G401 (cell line): ENCODE measurements at places on chromosomes 2 and 18. TPM values are rescaled to one million over a fixed set of nuclear protein-coding genes. Genes with fewer than 3 reads are reported as not detected.

- no peak for DNase-seq
Measured at GRCh38 chr2:20565623-20566236, 85.2 kb downstream of the HS1BP3 start.

DNA sequence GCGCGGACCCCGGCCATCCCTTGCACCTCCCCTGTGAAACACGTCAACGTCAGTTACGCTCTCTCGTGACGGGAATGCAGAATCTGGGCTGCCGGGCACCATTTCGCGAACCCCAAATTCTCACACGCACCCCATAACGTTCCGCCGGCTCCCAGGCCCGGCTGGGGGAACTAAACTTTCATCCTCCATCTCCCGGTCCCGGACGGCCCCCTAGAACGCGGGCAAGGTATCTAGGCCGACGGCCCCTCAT is 544 bp downstream of the DNAJC27 start:
- DNase-seq = no peak

DNA sequence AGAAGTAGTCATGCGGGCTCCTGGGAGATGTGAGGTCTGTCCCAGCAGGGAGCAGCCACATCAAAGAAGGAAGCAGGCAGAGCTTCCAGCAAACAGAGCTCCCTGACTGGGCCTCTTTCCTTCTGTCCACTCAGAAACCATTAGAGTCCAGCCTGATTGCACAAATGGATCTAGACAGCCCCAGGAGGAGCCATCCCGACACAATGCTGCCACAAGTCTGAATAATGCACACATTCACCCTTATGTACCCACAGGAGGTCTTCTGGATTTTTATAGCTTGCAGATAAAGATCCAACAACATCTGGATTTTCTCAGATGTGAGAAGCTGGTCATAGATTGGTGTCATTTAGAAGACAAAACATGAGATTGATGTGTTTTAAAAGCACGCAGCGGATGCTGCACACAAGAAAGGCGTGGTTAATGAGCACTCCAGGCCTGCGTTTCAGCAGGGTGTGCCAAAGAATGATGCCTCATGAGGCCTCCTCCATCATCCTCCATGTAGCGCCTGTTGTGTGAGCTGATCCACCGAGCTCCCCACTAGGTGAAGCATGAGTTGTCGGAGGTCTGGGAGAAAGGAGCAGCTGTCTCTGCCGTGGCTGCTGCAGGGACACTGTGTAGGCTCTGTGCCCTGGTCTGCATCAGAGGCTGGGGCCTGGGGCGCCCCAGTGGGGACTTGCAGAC is 60.6 kb downstream of the MTCL1 start:
- DNase-seq = peak; percentile 63

DNA sequence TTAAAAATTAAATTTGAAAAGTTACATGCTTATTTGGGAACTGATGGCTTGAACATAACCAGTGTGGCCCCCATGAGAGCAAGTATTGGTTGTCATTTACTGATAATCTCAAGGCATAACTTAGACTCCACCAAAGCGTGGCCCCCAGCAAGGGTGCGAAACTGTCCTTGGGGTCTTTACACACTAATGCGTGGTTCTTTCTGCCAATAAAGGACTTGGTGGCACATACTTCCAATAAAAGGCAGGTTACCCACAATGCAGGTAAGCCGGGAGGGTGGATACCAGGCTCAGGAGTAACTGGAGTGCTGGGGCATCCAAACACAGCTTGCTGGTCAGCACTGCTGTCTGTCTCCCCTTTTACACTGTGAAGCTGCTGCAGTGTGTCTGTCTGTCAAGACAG is 278.2 kb upstream of the NCKAP5 start:
- DNase-seq = no peak

GRCh38 chr2:26013668-26014067 is 20.2 kb upstream of the RAB10 start:
- no peak for DNase-seq

MAP3K20 gene
- 2.6 and 7.2 TPM in 2 replicates for total RNA-seq

SH3RF3 gene
- total RNA-seq = not detected in 2 replicates
